Activated T-cell treated with anti-CD3 and anti-CD28 coated beads for 48 hours (primary cell): ENCODE measurements at places on chromosomes 12 and 14.

DNA sequence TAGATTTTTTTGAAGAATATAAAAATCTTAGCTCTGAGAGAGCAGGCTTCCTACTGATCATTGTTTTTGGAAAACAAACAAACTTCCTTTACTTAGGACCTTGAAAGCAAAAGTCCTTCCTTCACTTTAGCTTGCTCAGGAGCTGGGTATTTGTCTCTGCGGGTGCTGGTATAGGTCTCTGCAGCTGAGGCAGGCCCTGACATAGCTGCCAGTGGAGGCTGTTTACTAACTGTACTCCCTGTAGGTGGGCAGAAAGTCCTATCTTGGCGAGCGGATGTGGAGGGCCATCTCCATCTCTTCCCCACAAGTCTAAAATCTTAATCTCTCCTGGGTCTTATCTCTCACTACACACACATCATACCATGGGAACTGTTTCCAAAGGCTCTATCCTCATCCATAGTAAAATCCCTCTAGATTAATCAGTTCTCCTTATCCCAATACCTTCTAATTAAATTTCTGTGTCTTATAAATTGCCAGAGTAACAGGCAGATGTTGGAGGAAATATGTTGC lies 4.1 kb upstream of the MIA2 start:
- DNase-seq = no peak

DNA sequence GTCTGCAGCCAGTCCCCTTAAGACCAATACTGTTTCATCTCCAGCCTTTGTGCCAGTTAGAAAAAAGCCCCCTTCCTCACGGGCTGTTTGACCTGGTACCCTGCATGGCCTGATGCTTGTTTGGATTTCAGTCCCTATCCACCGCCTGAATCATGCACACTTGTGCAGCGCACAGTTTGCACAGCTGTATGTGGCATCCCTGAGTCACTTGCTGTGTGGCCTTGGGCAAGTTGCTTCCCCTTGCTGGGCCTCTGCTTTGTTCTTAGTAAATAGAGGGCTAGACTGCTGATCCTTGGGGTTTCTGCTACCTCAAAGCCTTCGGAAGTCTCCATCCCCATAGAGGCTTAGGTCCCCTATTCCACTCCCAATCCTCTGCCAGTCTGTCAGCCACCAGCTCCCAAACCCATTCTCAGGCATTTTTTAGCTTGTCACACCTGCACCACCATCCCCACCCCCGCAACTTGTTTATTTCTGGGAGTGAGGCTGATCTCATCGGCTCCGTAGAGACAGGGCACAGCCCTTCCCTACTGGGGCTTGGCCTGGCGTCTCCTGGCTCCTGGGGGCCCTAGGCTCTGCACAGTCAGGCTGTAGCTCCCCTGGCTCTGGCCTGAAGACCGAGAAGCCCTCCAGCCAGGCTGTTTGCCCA lies 8.8 kb downstream of the KRT80 start:
- no peak for DNase-seq

GRCh38 chr12:92784797-92785562 lies 82.2 kb downstream of the PLEKHG7 start:
- no peak for DNase-seq

- DNase-seq = no peak
Measured at GRCh38 chr12:53474819-53475218, 22.9 kb downstream of the PCBP2 start.

DNA sequence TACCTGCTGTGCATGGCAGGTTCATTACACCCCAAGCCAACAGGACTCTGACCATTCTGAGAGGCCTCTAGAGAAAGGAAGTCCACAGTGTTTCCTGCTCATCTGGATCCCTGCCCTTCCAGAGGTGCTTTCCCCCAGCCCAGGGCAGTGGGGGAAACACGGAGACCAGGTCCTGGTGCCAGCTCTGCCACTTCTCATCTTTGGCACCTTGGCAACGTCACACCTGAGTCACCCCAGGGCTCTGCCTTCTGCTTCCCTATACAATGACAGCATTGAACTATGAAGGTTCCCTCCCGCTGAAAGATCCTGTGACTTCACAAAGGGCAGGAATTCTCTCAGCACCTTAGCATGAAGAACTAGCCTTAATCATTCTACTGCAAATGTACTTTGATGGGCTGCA lies 74.9 kb downstream of the ANO2 start:
- DNase-seq = no peak

DNA sequence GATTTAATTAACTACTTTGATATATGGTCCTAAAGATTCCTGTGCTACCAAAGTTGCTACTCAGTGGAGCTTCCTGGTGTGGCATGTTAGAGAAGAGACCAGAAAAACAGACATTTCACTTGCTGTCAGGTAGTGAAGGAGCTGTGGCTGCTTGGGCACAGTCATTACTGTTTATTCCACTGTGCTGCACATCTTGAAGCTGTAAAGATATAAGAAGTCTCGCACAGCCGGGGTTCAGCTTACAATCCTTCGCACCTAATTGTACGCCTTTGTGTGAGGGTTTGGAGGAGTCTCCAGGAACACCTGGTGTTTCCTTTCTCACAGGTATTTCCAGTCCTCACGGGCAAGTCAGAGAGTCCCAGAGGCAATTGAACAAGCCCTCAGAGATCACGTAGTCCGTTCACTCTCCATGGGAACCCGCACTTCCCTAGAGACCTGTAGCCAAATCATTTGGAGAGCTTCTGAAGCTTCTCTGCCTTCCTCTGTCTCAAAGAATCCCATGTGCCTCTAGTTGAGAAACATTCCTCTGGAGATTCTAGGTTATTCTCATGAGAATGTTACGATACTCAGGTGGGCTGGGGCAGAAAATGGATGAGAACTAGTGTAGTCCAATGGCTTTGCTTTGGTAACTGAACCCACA lies 4.1 kb downstream of the EVL start:
- no peak for DNase-seq

- DNase-seq = no peak
Measured at GRCh38 chr12:42552822-42553221, 36.7 kb downstream of the PRICKLE1 start.

DNA sequence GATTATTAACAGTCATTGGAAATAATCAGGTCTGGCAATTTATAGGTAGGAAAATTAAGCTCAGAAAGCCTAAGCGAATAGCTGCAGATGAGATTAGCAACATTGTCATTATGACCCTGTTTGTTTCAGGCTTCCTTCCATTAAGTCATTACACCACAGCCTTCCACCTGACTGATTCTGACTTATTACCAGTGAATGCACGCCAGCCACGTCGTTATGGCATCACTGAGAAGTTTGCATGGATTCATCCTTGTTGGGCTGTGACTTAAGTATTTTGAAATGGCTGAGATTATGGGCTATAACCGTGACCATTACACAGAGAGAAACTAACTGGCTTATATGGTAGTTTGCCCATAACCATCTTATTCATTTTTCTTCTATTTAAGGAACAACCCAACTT lies 18.6 kb downstream of the RASSF8 start:
- no peak for DNase-seq

DNA sequence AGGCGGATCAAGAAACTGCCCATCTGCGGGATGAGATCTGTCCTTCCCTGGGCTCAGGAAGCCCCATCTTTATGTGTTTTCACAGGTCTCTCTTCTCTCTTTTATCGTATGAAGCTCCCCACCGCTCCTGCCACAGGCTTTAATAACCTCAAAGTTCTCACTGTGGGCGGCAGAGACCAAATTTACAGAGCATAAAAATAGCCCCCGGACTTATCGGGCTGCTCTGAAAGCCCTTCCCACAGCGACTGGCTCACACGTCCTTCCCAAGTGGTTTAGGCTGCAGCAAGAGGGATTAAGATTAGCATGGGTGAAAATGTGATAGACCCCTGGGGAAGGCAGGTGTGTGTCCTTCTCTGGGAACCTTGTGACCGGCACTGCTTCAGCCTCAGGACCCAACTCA lies 47.8 kb downstream of the TESC start:
- no peak for DNase-seq

GRCh38 chr14:62778852-62779251 lies 266.4 kb downstream of the KCNH5 start:
- no peak for DNase-seq

- DNase-seq = no peak
Measured at GRCh38 chr12:106219043-106219442, 28.8 kb downstream of the CKAP4 start.

GRCh38 chr14:68367536-68367935 lies 425.3 kb downstream of the ZFP36L1 start:
- DNase-seq = no peak

DNA sequence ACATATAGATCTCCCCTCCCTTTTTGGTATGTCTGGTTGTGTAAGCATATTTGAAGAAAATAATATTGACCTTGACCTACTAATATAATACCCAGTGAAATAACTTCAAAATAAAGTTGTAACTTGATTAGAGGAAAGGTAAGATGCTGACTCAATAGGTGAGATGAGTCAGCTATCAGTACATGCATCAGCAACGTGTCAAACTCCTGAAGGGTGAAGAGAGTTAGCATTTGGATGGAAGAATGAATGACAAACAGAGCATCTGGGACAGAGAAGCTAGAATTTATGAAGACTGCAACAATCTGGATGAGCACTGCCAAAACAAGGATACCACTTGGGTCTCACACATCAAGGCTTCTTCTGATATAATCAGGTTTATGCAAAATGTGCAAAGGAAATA lies 74.9 kb downstream of the PPP2R5E start:
- DNase-seq = no peak

- no peak for DNase-seq
Measured at GRCh38 chr12:39935839-39936238, 170.0 kb downstream of the SLC2A13 start.

GRCh38 chr12:101909646-101910045 lies 32.3 kb downstream of the DRAM1 start:
- DNase-seq = no peak

DNA sequence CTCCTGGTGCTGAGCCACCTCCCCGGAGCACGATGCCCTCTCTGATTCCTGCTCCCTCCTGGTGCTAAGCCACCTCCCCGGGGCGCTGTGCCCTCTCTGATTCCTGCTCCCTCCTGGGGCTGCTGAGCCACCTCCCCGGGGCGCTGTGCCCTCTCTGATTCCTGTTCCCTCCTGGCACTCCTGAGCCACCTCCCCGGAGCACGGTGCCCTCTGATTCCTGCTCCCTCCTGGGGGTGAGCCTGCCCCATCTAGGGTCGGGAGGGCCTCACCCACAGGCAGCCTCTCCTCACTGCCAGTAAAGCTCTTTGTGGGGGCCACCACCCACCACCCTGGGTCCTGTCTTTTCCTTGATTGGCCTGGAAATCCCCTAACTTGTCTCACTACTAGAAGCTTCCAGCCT lies 327.6 kb upstream of the SFSWAP start:
- no peak for DNase-seq

GRCh38 chr12:130433834-130434233 lies 96.1 kb downstream of the PIWIL1 start:
- DNase-seq = no peak

DNA sequence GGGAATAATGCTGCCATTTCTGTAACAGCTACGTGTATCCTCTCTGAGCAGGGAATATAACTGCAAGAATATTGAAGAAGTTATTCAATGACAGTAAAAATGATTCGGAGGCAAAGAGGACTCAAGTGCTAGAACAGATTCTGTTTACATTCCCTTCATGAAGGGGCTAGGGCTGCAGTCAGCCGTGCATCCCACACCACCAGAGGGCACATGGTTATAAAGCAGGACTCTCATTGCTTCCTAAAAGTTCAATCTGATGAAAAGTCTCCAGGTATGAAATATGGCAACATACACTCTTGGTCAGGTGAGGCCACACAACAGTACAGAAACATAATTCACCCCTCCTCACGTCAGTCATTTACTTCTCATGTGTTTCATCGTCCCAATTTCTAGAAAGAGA lies 34.0 kb downstream of the TCHP start:
- DNase-seq = no peak

DNA sequence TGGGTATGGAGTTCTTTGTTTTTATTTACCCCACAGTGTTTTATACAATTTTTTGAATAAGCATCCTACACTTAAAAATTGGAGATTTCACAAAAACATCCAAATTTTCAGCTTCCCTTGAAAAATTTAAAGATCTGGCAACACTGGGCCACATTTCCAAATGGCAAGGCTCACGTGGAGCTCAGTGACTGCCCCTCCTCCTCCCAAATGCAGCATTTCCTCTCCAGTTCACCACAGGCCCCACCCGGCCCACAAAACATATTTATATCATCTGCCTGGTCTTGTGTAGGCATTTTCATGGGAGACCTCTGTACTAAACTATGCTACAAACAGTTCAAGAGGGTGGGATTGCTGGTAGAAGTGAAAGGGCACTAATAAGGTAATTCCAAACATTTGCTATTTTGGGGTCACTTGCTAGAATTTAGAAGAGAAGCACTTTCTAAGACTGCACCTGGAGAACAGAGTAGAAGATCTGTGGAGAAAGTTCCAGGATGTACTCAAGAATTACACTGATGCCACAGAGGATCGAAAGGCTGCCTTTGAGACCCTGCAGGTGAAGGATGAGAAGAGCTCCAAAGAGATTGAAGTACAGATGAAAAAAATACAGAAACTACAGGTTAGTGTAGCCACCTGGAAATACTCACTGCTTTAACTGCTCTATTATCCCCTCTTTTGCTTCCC lies 7.3 kb downstream of the FKBP11 start:
- no peak for DNase-seq

GRCh38 chr12:94790825-94791224 lies 140.5 kb upstream of the TMCC3 start:
- no peak for DNase-seq

DNA sequence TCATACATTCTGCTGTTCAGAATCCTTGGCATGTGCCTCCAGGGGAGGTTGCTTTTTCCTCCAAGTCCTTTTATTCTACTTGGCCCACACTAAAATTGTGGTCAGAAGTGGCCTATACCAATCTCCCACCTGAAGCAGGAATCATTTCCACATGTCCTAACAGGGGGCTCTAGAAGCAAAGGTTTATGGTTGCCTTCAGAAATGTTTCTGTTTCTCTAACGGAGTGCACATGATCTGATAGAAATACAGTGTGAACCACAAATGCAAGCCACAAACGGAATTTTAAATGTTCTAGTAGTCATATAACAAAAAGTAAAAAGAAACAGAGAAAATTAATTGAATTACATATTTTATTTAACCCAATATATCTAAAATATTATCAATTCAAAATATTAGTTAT lies 4.0 kb downstream of the PTGER2 start:
- DNase-seq = no peak

DNA sequence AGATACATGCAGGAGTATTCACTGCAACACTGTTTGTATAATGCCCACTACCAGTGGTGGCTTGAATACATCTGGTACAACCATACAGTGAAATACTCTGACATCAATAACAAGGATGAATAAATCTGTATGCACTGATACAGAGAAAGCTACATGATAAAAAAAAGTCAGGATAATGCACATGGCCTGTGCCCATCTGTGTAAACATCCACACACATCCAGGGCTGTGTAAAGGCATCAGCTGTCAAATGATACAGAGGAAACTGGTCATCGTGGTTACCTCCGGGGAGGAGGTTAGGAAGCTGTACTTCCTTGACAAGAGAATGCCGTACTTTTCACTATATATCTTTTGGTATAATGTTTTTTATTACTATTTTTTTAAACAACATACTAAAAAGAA lies 176.6 kb downstream of the FOXN3 start:
- DNase-seq = no peak

DNA sequence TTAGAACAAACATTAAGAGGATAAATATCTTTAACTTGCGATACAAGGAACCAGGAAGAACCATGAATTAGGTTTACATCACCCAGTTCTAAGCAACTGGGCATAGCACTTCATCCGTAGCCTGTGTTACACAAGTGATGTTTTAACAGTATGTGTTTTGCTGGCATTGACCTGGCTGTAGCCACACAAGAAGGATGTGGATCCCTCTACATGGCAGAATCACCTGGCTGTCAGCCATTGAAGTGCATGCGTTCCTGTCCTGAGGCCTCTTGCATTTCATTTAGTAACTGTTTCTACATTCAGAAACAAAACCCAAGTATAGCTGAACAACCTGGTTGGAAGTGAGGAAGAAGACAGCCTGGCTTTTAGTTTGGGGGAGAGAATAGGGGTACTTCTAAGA lies 72.2 kb downstream of the TGFB3 start:
- DNase-seq = no peak
